NCI-H2081 (cell line): ENCODE measurements at places on chromosomes 6 and 20.

- DNase-seq = no peak
These were observed 670.9 kb downstream of the QKI start for GRCh38 chr6:164085091-164086075.

DNA sequence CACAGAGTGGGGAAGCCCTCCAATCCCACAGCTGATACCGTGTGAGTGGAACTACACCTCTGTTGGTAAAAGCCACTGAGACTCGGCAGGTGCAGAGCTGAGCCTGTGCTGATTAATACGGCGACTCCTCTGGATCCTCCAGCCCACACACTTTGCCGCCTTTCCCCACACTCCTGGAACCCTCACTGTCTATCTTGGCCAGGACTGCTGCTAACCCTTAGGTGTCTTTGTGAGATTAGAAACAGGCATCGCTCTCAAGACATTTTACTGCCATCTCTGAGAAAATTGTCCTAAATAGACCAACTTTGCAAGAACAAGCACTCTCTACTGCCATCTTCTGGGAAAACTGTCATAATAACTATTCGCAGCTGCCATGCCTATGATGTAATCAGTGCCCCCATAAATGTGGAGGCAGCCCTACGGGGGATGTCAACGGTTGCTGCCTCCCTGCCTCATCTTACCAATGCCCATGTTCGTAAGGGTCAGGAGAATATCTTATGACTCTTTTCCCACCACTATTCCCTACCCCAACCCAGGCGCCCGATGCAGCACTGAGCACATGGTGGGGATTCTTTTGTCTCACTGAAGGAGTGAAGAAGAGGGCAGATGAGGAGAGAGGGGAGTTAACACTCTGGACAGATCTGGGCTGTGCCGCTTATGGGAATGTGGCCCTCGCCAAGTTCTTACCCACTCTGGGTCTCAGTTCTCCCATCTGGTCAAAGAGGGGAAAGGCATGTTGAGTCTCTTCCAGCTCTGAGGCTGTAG is 26.1 kb upstream of the KCNB1 start:
- DNase-seq = peak; percentile 52

- DNase-seq = no peak
These were observed 731 bp upstream of the RBL1 start for GRCh38 chr20:37096415-37097041.

DNA sequence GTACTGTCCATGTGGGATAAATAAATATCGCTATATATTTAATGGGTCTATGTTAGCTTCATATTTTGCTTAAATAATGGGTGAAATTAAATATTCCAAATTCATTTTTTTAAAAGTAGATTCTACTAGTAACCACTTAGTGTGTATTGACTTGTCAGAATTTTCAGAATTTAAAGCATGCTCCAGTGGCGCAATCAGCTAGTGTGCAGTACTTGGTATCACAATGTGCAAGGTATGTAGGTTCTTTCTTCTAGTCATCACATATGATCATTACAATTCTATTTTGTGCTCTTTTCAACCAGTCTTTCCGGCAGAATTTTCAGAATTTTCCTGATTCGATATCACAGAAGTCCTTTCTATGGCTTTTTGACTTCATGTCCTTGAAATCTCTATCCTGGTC is 32.6 kb downstream of the PDE7B start:
- no peak for DNase-seq

- DNase-seq = peak; percentile 16
These were observed 145.4 kb downstream of the FOXA2 start for GRCh38 chr20:22438926-22439325.

DNA sequence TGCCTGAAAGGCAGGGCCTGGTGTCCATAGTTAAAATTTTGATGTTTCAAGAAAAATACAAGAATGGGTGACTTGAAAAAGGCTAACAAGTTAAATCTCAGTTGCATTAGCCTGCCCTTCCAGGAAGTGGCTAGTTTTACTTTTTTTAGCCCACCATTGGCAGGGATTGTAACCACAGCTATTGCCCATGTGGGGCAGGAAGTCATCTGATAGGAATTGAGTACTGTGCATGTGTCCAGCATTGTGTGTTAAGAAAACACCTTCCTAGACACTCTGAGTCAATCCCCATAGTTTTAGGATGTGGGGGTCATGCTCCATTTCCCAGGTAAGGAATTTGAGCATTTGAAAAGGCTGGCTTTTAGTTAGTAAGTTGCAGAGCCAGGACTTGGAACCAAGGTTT is 26.9 kb downstream of the LYRM2 start:
- no peak for DNase-seq

GRCh38 chr6:125307964-125308615 is 6.3 kb upstream of the HDDC2 start:
- DNase-seq = no peak

GRCh38 chr20:9493803-9494202 is 20.6 kb upstream of the LAMP5 start:
- no peak for DNase-seq

GRCh38 chr20:18404172-18404571 is 62.7 kb downstream of the DZANK1 start:
- DNase-seq = no peak

DNA sequence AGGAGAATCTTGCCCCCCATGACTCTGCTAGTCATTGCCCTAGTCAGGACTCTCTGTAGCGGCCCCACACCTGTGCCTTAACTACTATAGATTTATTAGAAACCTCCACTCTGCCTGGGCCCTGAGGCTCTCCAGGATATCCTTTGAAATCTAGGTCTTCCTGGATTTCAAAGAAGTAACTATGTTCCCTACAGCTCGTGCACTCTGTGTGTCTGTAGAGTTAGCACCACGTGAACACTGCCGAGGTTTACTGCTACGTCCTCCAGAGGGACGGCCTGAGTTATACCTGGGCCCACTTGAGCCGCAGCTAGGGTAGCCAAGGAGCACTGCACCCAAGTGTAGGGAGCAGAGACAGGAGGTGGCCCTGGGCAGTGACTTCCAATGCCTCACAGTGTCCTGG is 19.8 kb downstream of the GLP1R start:
- no peak for DNase-seq

- no peak for DNase-seq
These were observed 63.4 kb downstream of the PRDM1 start for GRCh38 chr6:106149472-106150069.

DNA sequence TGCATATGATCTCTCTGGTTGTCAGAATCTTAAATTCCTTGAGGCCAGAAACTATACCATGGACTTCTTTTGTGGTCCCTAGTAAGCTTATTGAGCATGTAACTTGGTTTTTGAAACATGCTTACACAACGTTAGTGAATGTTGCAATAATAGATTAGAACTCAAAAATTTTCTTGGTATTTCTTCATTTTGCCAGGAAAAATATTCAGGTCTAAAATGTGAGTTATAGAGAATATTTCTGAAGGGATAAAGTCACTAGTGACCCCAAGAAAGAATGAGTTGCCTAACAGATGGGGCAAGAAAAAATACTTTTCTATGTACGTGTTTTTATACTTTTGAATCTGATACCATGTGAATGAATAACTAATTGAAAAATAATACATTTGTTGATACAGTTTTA is 195.4 kb downstream of the TFAP2A start:
- no peak for DNase-seq

DNA sequence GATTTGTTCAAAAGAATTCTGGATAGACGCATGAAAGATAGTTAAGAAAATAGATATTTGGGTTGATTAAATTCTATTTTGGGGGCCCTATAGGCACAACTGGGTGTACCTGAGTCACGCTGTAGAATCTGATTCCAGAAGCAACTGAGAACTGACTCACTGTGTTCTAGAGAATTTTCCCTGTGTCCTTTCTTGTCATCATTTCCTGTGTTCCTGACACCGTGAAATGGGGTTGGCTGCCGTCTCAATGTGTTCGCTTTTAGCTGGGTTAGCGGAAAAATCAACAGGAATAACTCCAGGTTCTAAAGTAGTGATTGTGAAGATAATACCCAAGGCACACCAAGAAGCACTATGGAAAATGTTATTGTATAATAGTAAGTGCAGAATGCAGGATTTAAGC is 5.0 kb downstream of the GCNT2 start:
- no peak for DNase-seq

DNA sequence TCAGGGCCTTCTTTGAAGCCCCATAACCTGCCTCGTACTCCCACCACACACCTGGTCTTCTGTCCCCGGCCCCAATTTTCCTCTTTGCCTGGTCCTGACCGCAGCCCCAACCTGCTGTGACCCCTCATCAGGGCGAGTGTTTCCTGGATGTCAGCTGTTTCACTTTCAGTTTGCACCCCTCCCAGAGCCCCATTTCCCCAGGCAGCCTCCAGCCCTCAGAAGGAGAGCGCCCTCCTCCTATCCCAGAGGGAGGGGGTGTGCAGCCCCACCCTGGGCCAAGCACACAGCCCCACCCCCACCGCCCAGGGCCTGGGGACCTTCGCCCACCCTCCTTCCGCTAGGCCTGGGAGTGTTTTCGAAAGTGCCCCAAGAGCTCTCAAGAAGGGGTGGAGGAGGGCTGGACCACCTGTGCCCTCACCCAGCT is 1.5 kb downstream of the BAK1 start:
- DNase-seq = no peak

DNA sequence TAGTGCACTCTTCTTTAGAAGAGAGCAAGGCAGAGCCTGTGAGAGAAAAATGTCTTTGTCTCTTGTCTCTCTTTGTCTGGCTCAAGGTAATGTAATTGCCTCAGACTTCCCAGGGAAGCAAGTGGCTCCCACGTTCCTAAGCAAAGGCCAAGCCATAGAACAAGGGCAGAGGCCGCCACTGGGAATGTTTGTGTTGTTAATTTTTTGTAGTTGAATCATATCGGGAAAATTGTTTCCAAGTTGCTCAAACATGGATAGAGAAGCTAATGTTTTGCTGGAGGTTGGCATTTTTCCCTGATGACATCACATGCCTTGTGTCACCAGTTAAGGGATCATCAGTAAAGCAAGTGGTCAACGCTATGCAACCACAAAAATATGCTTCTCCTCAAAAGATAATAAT is 211.5 kb upstream of the FOXA2 start:
- DNase-seq = no peak

GRCh38 chr6:157169226-157169625 is 154.1 kb downstream of the TMEM242 start:
- no peak for DNase-seq

GRCh38 chr6:12277386-12277785 is 12.8 kb upstream of the EDN1 start:
- no peak for DNase-seq

- DNase-seq = no peak
These were observed 115.0 kb downstream of the IRF4 start for GRCh38 chr6:506508-506907.

- no peak for DNase-seq
These were observed 2.0 kb downstream of the NAA20 start for GRCh38 chr20:20019123-20019522.

GRCh38 chr6:134853111-134854055 is 96.5 kb downstream of the ALDH8A1 start:
- DNase-seq = no peak

DNA sequence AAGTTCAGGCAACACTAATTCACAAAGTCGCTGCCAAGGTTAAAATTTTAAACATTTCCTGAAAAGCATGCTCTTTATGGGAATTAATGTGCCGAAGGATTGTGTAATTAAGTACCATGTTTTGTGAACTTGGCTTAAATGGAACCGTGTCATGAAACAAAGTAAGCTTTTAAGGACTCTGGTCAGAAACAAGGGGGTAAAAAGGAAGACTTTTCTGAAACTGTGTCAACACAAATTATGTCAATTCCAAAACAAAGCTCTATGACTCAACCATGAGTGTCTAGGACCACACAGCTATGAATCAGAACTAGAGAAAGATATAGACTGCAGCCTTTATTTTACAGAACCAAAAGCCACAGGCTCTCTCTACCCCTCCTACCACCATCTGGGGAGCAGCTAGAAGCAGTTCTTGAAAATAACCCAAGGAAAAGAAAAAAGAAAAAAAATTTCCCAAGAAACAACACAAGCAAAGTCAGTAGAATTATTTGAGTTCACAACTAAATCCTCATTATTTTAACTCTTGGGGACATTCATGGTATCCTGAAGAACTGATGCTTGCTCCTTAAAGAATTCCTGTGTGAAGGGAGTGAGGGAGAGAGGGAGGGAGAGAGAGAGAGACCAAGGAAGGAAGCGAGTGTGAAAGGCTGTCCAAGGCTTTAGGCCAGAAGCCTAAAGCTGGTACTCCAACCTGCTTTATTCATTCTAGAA is 81.9 kb downstream of the ZMYND8 start:
- DNase-seq = no peak

DNA sequence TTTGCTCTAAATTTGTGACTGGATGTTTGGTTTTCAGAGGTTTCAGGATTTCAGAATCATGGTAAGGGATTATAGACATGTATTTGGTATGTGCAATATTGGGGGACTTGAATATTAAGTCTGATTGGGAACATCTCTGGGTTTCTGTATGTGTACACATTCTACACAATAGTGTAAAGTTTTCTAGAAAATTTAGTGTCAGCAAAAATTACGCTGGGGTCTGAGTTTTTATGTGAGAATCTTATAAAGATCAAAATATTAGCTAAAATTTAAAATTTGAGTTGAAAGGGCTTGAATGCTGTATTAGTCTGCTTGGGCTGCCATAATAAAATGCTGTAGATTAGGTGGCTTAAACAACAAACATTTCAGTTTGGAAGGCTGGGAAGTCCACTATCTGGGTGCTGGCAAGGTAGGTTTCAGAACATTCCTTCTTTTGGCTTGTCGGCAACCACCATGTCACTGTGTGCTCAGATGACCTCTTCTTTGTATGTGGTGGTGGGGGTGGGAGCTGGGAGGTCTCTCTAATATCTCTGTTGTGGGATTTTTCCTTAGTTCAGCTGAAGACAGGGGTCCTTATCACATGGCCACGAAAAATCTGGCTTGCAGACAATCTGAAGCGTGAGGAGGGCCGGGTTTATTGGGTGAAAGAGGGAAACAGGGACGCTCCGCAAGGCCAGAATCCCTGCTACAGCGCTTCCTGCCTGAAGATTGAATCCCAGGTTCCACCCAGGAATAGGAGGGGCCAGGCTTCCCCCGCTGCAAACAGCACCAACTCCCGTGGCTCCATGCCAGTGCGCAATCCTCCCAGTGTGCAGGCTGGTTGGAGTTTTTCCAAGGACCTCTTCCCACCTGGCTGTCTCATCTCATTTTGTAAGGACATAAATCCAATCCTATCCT is 299.7 kb downstream of the PLCB1 start:
- peak; percentile 92 for DNase-seq

DNA sequence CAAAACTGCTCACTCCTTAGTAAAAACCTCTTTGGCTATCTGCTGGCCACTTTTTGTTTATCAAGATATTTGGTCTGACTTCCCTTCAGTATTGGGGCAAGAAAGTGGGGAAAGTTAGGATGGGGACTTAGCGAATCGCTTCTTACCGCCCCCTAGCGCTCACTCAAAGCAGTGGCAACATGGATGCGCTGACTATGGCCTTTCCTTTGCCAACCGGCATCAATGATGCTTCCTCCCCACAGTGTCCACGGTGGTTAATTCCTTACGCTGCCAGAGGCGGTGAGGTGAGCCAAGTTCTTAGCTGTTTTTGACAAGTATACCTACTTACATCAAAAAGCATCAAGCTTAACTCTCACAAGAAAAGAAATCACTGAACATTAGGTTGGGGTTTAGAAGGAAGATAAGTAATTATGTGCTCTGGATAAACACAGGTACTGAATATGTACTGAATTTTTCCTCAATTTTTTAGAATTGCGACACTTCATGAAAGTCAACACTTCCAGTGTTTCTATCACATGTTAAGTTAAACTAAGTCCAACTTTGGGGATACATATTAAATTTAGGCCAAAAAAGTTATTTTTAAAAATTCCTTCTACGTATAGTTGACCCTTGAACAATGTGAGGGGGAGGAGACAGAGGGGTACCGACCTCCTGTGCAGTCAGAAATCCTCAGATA is 86.7 kb downstream of the GMDS start:
- DNase-seq = no peak
